ENCODE measurements at places on chromosomes 5 and 9.

GRCh38 chr9:87850391-87850790 is 32.3 kb upstream of the SPATA31E1 start:
- DNase-seq: no peak

GRCh38 chr5:142551338-142552067 is 134.4 kb downstream of the FGF1 start:
- DNase-seq: no peak

- no peak for DNase-seq
Observed at GRCh38 chr5:180172447-180173197, 36.4 kb downstream of the RASGEF1C start.

DNA sequence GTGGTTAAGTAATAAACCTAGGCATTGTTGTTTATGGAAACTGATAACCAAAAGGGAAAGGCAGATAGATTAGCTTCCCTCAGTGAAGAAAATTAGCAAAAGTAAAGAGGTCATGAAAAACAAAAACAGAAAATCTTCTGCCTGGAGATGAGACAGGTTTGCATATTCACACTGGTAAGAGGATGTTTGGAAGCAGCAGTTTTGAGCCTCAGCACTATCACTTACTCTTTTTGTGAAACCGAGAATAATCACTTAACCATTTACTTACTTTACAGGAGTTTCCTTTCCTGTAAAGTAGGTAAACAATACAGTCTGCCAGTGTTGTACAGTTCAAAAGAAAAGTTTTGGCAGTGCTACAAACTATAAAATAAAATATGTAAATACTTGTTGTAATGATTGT is 35.5 kb upstream of the EMB start:
- DNase-seq: no peak

DNA sequence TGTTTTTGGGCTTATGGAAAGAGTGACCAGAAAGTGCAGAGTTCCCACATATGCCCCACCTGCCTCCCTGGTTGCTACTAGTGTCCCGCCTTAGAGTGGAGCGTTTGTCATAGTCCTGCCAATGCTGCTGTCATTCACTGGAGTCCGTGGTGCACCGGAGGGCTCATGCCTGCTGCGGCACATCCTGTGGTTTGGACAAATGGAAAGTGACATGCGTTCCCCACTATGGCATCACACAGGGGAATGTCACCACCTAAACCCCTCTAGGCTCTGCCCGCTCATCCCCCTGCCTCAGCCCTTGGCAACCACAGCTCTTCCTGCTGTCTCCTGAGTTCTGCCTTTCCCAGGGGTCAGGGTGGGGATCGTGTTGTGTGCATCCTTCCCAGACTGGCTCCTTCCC is 29.2 kb downstream of the IRX4 start:
- DNase-seq: no peak

GRCh38 chr9:124423591-124423990 is 8.3 kb upstream of the PSMB7 start:
- no peak for DNase-seq

Measured in stimulated activated CD4-positive, alpha-beta T cell treated with anti-CD3 and anti-CD28 coated beads, TNF-alpha, amount 100 ng/mL, for 1 hour (primary cell).